Dorsolateral prefrontal cortex (tissue), 122 donors: ENCODE measurements at places on chromosomes 16 and 17.

DNA sequence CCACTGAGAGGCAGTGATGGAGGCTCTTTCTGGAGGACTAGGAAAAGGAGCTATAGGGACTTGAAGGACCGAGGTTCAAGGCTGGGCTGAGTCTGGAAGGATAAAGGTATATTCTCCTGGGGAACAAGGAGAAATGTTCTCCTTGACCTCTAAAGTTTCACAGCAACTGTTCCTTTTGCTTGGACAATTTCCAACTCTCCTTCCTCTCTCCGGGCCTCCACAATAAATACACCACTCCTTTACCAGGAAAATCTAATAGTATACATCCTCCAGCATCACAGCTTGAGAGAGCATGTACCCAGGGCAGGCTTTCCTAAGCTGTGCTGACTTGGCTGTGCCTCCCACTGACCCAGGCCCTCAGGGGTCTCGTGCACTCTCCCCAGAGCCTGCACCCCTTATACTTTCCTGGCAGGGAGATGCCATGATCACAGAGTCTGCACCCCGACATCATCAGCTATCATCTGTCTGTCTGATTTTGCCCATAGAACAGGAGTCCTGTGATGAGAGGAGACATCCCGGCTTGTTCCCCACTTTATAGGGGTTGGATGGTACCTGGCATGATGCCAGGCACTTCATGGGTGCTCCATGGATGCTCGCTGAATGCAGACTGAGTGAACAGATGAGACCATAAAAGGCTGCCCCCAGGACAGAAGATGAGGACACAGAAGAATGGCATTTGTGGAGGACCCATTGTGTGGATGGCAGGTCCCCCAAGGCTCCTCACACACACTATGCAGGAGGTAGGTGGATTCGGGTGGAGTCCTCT, 582.6 kb upstream of the CDH5 start:
- no peak for DNase-seq

DNA sequence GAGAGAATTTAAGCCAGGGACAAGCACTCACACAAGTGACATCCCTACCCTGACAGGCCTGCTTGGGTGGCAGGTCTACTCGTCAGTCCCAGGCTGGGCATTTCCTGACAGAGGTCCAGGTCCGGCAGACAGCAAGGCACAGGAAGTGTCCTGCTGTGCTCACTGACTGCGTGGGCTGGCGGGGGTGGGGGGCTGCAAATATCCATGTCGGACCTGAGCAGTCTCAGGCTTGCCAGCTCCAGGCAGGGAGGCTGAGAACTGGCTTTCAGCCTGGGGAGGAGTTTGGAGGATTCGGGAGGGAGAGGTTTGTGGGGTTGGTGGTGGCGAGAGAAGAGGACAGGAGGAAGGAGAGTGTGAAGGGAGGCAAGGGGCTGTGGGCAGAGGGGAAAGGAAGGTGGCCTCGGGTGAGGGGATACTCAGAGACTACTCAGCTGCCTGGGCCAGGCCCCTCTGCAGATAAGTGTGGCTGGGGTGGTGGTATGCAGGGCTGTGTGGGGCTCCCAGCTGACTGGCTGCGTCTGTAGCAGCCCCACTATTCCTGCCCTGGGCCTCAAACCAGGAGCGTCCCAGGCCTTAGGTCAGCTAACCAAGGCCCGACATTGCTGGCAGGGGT, 7.8 kb downstream of the HIC1 start:
- no peak for DNase-seq

DNA sequence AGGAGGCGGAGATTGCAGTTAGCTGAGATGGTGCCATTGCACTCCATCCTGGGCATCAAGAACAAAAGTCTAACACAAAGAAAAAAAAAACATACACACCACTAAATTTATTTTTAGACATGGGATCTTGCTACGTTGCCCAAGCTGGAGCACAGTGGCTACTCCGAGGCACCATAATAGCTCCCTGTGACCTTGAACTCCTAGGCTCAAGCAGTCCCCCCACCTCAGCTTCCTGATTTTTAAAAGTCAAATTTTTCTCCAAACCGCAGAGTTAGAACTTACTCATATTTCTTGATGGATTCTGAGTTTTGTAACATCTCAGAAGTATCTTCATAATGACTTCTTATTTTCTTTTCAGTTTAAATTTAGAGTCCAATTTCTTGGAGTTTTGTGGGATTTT, 3.4 kb downstream of the CMTM4 start:
- no peak for DNase-seq

GRCh38 chr17:74838274-74838673, 21.4 kb downstream of the GRIN2C start:
- no peak for DNase-seq

GRCh38 chr17:15926039-15926740, 18.7 kb upstream of the ADORA2B start:
- DNase-seq: no peak

- no peak for DNase-seq
Measured at GRCh38 chr17:66268247-66268927, 34.0 kb upstream of the PRKCA start.

DNA sequence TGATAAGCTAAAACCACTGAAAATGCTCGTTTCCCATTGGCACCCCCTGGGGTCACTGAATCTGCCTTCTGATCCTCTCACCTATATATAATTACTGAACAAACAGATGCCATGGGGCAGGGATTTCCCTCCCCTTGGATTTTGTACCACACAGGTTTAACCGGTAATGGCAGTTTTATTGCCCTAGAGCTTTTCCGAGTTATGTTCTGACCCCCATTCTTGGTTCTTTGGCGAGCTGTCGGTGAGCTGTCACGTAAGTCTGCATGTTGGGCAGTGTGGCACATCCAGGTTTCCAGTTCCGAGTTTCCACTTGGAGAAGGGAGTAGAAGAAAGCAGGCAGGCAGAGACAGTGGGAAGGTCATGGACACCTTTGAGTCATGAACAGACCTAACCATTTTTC, 7.1 kb downstream of the TMEM97 start:
- no peak for DNase-seq

- no peak for DNase-seq
Measured at GRCh38 chr17:19305761-19306159, 56.8 kb downstream of the B9D1 start.

GRCh38 chr16:68776821-68777485, 39.9 kb downstream of the CDH1 start:
- no peak for DNase-seq

- DNase-seq: no peak
Measured at GRCh38 chr16:1912215-1912543, 6.0 kb downstream of the HS3ST6 start.

GRCh38 chr16:982145-983043, 824 bp downstream of the SOX8 start:
- no peak for DNase-seq
